ENCODE measurements at places on chromosomes 11 and 22. TPM values are rescaled to one million over a fixed set of nuclear protein-coding genes. Genes with fewer than 3 reads are reported as not detected.

The TRIM49 gene
- not detected for total RNA-seq

- H3K4me1 ChIP-seq, result peaks cover 4% of the 10 kb centered on the region
- H3K4me3 ChIP-seq, result no peak overlapping the region
- H3K27ac ChIP-seq, result no peak overlapping the region
These were observed 3.0 kb downstream of the RSPH14 start for GRCh38 chr22:23138584-23139435.

The CBL gene
- 40.3 TPM for total RNA-seq

The MS4A1 gene
- not detected for total RNA-seq

GRCh38 chr11:124740277-124740882 lies 638 bp downstream of the NRGN start:
- H3K36me3 ChIP-seq, result no peaks in the 10 kb centered on the region
- peak overlapping the region; percentile 73 for H3K4me3 ChIP-seq
- no peak overlapping the region for H3K27ac ChIP-seq
- DNase-seq, result peak; percentile 78
- no peaks in the 10 kb centered on the region for H3K4me1 ChIP-seq
- H3K27me3 ChIP-seq, result peaks cover 96% of the 10 kb centered on the region
